Tibial nerve (tissue), 4 donors: ENCODE measurements at places on chromosomes 1 and 21.

GRCh38 chr1:11197359-11197758 lies 8.2 kb downstream of the ANGPTL7 start:
- peaks cover 85% of the 10 kb centered on the region for H3K36me3 ChIP-seq
- DNase-seq: no peak
- H3K27me3 ChIP-seq: no peaks in the 10 kb centered on the region
- H3K4me1 ChIP-seq: no peaks in the 10 kb centered on the region

GRCh38 chr1:248703674-248704073 lies 1.1 kb upstream of the OR14I1 start:
- no peaks in the 10 kb centered on the region for H3K27me3 ChIP-seq
- no peaks in the 10 kb centered on the region for H3K36me3 ChIP-seq
- H3K4me1 ChIP-seq: no peaks in the 10 kb centered on the region
- DNase-seq: no peak
- H3K27ac ChIP-seq: no peak overlapping the region

DNA sequence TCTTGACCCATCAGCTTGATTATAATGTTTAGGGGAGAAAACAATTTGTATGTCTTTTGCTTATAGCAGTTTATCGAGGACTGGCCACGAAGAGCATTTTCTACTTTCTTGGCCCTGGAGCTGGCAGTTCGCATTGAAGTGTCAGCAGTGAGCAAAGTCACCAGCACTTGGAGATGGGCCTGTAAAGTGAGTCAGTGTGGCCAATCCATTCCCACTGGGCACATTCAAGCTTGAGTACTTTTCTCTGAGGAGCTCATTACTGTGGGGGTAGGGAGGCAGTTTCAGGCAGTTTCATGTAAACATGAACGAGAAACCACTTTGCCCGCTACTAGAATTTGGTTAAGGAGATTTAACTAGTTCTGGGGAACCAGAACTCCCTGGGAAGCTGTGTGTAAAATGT lies 164.8 kb downstream of the PRDM2 start:
- no peak overlapping the region for H3K27ac ChIP-seq
- no peak for DNase-seq
- no peaks in the 10 kb centered on the region for H3K36me3 ChIP-seq
- no peaks in the 10 kb centered on the region for H3K4me1 ChIP-seq
- H3K27me3 ChIP-seq: no peaks in the 10 kb centered on the region

DNA sequence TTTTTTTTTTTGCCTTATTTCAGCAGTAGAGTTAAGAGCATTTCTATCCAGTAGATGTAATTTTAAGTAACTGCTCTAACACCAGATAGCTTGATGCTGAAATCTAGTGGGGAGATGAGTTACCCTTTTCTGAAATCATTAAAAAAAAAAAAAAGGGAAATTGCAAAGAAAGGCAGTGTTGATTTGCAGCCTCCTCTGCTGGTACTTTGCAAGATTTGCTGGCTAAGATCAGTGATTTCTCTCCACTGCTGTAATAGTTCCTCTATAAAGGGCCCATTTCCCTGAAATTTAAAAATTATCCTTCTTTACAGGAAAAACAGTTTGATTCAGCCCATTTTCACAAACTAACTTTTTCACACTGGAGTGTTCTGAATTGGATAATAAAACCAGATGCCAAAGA lies 120.6 kb downstream of the PTBP2 start:
- no peak for DNase-seq
- H3K27ac ChIP-seq: no peak overlapping the region
- no peaks in the 10 kb centered on the region for H3K27me3 ChIP-seq

DNA sequence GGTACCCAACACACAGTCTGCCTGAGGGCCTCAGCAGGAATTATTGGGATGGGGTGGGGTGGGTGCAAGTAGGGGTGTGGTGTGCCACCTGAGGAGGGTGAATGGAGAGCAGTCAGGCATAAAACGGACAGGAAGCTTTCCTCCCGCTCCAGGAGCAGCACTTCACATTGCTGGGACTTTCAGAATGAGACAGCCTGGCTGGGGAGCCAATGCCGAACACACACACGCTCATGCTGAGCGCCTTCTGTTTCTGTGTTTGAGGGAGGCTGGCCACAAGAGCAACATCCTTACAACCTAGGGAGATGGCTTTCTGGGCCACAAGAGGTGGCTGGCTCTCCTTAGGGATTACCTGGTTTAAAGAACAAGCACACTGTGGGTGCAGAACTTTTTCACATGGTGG lies 98.0 kb downstream of the LAMC2 start:
- H3K4me3 ChIP-seq: no peak overlapping the region
- no peak for DNase-seq
- H3K27ac ChIP-seq: peak overlapping the region; percentile 16
- H3K4me1 ChIP-seq: peaks cover 64% of the 10 kb centered on the region

GRCh38 chr1:50497007-50497406 lies 73.8 kb upstream of the DMRTA2 start:
- H3K27ac ChIP-seq: no peak overlapping the region
- no peak overlapping the region for H3K4me3 ChIP-seq
- DNase-seq: no peak
- H3K27me3 ChIP-seq: no peaks in the 10 kb centered on the region
- H3K36me3 ChIP-seq: no peaks in the 10 kb centered on the region
- no peaks in the 10 kb centered on the region for H3K4me1 ChIP-seq

- peaks cover 2% of the 10 kb centered on the region for H3K36me3 ChIP-seq
- no peaks in the 10 kb centered on the region for H3K4me1 ChIP-seq
- no peak overlapping the region for H3K27ac ChIP-seq
- DNase-seq: no peak
These were observed 18.8 kb downstream of the SLC41A1 start for GRCh38 chr1:205794011-205794730.

DNA sequence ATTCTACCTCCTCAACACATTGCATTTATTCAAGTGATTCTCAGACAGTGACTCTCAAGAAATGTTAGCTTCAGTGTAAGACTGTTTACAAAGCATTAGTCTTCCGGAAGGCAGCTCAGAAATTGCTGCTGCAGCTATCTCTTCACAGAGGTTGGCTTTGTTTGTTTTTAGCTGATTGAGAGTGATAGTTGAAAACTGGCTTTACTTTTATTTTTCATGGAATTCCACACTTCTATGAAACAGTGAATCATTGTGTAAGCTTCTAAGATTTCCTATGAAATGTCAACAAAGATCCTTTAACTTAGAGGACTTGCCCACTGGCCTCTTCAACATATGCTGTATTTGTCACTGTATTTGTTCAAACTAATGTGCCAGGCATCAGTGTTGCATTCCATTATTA lies 121.3 kb downstream of the TNNI3K start:
- H3K27me3 ChIP-seq: no peaks in the 10 kb centered on the region
- no peak for DNase-seq
- no peaks in the 10 kb centered on the region for H3K36me3 ChIP-seq
- no peaks in the 10 kb centered on the region for H3K4me1 ChIP-seq

DNA sequence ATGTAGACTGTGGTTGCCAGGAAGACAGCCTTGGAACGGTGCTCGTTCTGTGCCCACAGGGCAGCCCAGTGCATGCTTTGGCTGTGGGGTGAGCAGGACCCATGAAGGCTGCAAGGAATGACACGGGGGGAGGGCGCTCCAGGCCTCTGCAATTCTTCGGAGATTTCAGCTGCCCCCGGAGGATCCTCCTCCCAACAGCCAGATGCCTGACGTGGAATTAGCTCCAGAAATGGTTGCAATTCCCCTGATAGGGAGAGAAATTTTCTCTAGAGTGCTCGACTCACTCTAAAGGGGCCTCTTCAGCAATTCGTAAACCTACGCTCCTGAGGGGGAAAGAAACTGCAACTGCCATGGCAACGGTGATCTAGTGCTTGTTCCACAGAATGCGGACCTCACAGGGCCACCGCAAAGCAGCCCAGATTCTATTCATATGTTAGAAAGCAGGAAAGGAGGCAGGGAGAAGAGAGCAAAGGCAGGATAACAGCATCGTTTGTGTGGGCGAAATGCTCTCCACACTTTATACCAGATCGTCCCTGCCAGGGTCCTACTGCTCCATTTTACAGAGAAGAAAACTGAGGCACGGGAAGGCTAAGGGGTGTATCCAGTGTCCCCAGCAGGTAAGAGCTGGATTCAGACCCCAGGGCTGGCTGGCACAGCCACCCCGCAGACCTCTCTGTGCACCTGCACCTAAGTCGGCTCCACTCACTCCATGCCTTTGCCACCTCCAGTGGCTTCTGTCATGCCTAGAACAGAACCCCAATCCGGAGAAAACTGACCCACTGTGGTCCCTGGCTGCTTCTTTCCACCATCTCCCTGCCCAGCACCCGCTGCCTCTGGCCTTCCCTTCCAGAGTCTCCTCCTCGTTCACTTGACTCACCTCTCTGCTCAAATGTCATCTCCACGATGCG lies 11.9 kb upstream of the PDE9A start:
- no peaks in the 10 kb centered on the region for H3K27me3 ChIP-seq
- no peak for DNase-seq
- peaks cover 32% of the 10 kb centered on the region for H3K4me1 ChIP-seq
- no peaks in the 10 kb centered on the region for H3K36me3 ChIP-seq

DNA sequence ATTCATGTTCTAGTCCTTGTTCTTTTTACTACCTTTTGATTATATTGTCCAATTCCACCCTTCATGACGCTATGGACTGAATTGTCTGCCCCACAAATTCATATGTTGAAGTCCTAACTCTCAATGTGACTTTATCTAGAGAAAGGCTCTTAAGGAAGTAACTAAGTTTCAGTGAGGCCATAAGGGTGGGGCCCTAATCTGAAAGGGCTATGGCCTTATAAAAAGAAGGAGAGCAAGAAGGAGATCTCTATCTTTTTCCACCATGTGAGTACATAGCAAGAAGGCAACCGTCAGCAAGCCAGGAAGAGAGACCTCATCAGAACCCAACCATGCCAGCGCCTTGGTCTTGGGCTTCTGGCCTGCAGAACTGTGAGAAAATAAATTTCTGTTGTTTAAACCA lies 95.9 kb downstream of the HIVEP3 start:
- no peak overlapping the region for H3K27ac ChIP-seq
- H3K4me3 ChIP-seq: no peak overlapping the region
- no peaks in the 10 kb centered on the region for H3K36me3 ChIP-seq
- H3K4me1 ChIP-seq: peaks cover 12% of the 10 kb centered on the region
- no peak for DNase-seq
- H3K27me3 ChIP-seq: no peaks in the 10 kb centered on the region

DNA sequence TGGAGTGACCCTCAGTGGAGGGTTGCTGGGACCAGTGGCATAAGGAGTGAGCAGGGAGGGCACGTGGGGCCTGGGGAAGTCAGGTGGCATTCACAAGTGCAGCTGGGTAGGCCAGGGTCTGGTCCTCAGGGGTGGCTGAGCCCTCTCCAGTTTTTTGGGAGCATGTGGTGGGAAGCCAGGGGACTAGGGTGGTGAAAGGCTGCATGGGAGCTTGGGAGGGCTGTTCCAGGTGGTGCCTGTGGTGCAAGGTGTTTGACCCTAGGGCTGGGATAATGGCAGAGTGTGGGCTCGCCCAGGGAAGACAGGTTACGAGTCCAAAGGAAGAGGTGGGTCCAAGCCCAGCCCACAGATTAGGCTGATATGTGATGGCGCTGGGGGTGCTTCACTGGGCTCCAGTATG lies 30.5 kb downstream of the MAN1C1 start:
- no peak overlapping the region for H3K4me3 ChIP-seq
- H3K27ac ChIP-seq: no peak overlapping the region
- H3K36me3 ChIP-seq: no peaks in the 10 kb centered on the region
- peaks cover 5% of the 10 kb centered on the region for H3K4me1 ChIP-seq

DNA sequence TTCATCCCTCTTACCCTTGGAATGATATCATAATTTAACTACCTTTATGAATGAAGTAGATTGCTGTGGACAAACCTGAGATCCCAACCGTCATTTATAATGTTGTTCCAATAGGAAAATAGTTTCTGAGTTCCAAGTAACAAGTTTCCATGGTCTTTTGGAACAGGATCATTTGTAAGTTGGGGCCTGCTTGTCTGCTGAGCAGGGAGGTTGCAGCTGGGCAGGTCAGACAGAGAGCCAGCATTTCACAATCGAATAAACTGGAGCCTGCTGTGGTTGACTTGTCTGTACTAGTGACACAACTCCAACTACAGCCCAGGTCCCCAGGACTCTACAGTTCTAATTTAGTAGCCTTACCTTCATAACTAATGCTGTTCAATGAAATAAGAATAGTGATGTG lies 18.6 kb upstream of the RALGPS2 start:
- no peak for DNase-seq
- H3K27ac ChIP-seq: peak overlapping the region; percentile 31
- no peaks in the 10 kb centered on the region for H3K27me3 ChIP-seq
- H3K36me3 ChIP-seq: no peaks in the 10 kb centered on the region
- no peaks in the 10 kb centered on the region for H3K4me1 ChIP-seq

- H3K36me3 ChIP-seq: no peaks in the 10 kb centered on the region
- no peaks in the 10 kb centered on the region for H3K4me1 ChIP-seq
These were observed 796.2 kb downstream of the PLA2G4A start for GRCh38 chr1:187624812-187625545.

DNA sequence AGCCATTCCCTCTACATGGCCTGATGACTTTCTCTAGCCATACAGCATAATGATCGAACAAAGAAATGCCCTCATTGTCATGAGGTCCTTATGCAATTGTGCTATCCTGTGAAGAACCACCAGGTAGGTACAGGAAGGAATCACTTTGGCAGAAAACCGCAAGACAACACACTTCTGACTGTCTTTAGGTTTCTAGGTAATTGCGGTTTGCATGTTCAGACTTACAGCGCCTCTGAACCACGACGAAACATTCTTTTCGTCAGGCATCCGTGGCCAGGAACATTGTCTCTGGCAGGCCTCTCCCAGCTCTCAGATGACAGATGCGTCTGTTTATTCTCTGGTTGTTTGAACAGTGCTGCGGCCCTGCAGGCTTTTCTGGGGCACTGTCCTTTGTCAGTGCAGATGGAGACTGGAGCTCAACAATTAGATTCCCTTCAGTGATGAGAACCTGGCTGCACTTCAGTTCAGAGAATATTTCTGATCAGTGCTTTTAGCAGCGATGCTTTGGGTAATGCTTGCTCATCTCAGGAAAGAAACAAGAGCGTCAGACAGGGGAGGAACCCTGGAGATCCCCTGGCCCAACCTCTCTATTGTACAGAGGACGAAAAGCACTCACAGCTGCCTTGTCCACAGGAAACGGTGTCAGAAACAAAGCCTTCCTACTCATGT lies 63.4 kb downstream of the B3GALT5 start:
- H3K4me3 ChIP-seq: no peak overlapping the region
- no peak overlapping the region for H3K27ac ChIP-seq
- H3K36me3 ChIP-seq: no peaks in the 10 kb centered on the region
- H3K4me1 ChIP-seq: no peaks in the 10 kb centered on the region

DNA sequence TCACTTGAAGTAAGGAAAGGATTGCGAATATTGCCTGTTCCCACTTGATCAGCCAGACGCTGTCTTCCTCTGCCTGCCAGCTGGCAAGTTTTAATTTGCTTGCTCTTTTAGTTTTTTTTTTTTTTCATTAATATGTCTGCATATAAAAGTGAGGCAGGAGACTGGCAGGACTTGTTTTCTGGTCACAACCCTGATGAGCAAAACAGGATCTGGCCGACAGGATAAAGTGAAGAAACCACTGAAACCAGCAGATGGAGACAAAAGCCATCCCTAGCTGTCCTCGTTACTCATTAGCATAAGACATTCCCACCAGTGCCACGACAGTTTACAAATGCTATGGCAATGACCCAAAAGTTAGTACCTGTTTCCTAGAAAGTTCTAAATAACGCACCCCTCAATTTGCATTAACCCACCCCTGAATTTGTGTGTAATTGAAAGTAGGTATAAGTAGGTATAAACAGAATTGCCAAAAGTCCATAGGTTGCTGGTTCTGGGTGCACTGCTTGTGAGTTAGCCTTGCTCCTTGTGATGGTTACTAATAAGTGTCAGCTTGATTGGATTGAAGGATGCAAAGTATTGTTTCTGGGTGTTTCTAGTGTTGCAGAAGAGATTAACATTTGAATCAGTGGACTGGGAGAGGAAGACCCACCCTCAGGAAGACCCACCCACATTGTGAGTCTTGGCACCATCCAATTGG lies 60.8 kb downstream of the ZNF684 start:
- DNase-seq: no peak
- H3K4me1 ChIP-seq: no peaks in the 10 kb centered on the region
- no peak overlapping the region for H3K4me3 ChIP-seq
- H3K36me3 ChIP-seq: no peaks in the 10 kb centered on the region
- H3K27ac ChIP-seq: no peak overlapping the region
